ENCODE measurements at places on chromosomes 2 and 18. TPM values are rescaled to one million over a fixed set of nuclear protein-coding genes. Genes with fewer than 3 reads are reported as not detected.

The KLF7 gene
- 12.5 TPM for total RNA-seq

The WNT6 gene
- total RNA-seq = 0.33 TPM

DNA sequence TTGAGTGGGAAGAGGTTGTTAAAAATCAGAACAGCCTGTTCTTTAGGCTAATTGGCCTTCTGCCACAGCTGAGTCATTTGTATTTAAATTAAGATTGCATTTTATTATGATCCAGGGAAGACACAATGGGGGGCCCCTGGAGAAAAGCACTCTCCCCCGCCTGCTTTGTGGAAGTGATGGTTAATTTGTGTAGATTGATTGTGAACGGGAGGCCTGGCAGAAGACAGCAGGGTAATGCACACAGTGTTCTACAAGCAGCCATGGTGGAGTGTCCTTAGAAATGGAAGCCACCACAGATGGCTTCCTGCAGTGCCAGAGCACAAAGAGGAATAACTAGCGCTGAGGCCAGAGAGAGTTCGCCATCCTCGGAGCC, 19.6 kb downstream of the RAMP1 start:
- no peak overlapping the region for H3K4me3 ChIP-seq
- peaks cover 25% of the 10 kb centered on the region for H3K4me1 ChIP-seq
- no peak for DNase-seq
- no peaks in the 10 kb centered on the region for H3K36me3 ChIP-seq
- H3K27ac ChIP-seq = peak overlapping the region; percentile 29

- H3K36me3 ChIP-seq = no peaks in the 10 kb centered on the region
- H3K4me3 ChIP-seq = no peak overlapping the region
- H3K27me3 ChIP-seq = no peaks in the 10 kb centered on the region
- no peak overlapping the region for H3K27ac ChIP-seq
Observed at GRCh38 chr2:72004201-72004915, 143.3 kb downstream of the CYP26B1 start.

- peaks cover 30% of the 10 kb centered on the region for H3K4me1 ChIP-seq
- H3K4me3 ChIP-seq = no peak overlapping the region
- no peak overlapping the region for H3K27ac ChIP-seq
- H3K27me3 ChIP-seq = no peaks in the 10 kb centered on the region
- H3K36me3 ChIP-seq = peaks cover 56% of the 10 kb centered on the region
- DNase-seq = no peak
Observed at GRCh38 chr2:216502381-216503158, 3.9 kb downstream of the RPL37A start.

Measured in PC-9 (cell line).